ENCODE measurements at places on chromosomes 5 and 9.

DNA sequence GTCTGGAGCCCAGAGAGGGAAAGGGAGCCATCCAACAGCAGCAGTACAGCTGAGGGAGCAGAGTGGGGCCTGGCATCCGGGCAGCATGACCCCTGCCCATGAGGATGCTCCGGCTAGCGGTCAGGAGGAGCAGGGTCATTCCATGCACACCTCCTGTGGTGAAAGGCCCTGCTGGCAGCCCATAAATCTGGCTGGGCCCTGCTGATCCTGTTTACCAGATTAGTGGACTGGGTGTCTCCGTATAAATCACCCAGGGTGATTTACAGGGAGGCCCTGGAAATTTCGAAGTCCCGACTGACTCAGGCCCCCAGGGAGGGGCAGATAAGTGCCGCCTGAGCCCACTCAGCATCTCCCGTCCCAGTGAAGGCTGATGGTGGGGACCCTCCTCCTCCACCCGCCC lies 117.6 kb upstream of the HAND1 start:
- no peak for DNase-seq

GRCh38 chr5:159403906-159404681 lies 73.8 kb upstream of the IL12B start:
- no peak for DNase-seq

- DNase-seq: no peak
These were observed 77.1 kb upstream of the STXBP1 start for GRCh38 chr9:127534931-127535330.

- DNase-seq: peak; percentile 77
These were observed 131.4 kb downstream of the TMEM174 start for GRCh38 chr5:73304381-73304780.

DNA sequence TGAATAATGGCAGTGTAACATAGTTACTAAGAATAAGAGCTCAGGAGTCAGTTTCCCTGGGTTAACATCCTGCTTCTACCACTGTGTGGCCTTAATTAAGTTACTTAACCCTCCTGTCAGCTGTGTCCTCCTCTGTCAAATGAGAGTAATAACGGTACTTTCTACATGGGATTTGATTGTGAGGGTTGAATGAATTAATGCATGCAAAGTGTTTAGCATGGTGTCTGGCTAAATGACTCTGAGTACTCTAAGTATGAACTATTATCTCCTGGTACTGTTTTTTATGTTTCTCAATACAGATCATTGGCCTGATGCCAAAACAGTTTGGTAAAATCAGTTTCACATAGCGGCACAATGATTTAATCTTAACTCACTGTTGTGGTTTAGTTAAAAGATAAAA lies 19.6 kb downstream of the ZNF131 start:
- DNase-seq: no peak

- no peak for DNase-seq
These were observed 40.8 kb downstream of the FAM78A start for GRCh38 chr9:131235480-131235851.

GRCh38 chr5:138875946-138876345 lies 811 bp upstream of the LRRTM2 start:
- no peak for DNase-seq

Measured in NCI-H226 (cell line).